ENCODE measurements at places on chromosomes 5 and 9.

DNA sequence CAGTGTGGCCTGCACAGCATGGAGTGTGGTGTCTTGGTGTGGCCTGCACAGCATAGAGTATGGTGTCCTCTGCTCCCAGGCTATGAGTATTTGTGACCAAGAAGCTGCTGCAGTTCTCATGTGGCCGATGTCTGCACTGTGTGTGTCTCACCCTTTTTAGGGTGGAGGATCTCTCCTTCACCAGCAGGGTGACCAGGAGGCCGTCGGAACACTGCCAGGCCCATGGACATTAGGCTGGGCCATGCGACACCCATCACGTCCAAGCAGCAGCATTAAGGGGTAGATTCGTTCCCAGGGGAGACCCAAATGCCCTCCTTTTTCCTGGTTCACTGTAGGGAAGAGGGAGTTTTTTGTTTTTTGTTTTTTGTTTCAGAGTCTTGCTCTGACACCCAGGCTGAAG is 115.3 kb upstream of the SPIN1 start:
- DNase-seq = no peak

GRCh38 chr5:166909040-166909439 is 1382.4 kb upstream of the WWC1 start:
- DNase-seq = no peak

DNA sequence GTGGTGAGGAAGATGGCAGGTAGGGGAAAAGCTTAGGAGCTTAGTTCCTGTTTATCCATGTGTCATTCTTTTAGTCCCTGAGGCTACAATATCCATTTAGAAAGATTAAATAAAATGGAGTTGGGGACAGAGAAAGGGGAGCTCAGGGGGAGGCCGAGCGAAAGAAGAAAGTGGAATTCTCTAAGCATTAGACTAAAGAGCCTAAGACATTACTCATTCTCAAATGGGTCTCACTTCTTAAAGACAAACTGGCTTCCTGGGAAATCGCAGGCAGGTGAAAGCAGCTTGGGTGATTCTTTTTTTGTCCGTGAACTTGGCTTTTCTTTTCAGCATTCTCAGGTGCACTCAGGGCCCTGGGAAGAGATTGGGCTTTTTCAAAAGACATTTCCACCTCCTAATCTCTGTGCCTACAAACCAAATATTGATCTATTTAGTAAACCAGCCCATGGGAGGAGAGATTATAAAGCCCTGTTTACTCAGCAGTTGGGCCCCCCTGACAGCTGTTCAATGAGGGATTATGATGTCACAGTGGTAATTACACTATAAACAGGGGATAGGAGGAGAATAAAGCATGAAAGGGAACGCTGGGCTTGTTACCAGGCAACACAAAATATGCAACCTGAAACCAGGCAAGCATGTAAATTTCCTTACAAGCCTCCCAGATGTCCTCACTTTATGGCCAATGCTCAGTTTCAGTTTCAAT is 584.0 kb downstream of the ACTL7B start:
- no peak for DNase-seq

DNA sequence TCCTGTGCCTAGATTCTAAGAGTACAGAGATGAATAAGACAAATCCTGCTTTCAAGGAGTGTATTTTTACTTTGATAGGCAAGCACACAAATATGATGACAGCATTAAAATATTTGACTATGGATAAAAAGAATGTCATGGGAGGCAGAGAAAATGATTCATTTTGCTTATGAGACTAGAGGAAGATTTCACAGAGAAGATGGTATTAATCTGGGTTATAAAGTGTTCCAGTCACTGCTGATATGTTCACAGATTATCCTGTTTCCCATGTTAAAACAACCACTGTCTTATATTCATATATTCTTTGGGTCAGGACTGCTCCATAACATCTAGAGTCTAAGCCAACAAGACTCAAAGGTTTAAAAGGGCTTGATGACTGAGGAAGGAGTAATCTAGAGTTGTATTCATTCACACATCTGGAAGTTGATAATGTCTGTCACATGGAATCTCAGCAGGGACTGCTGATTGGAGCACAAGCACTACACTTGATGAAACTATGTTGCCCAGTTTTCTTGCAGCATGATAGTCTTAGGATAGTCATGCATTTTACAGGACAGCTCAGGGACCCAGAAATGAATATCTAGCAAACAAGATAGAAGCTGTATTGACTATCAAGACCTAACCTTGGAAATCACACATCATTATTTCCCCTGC is 79.3 kb downstream of the STARD4 start:
- DNase-seq = no peak

GRCh38 chr9:99666571-99666970 is 155.1 kb upstream of the NR4A3 start:
- no peak for DNase-seq

GRCh38 chr5:9340085-9340484 is 205.8 kb downstream of the SEMA5A start:
- DNase-seq = no peak

GRCh38 chr9:87673446-87674120 is 52.3 kb upstream of the CTSL start:
- no peak for DNase-seq
